Hair follicular keratinocyte (primary cell): ENCODE measurements at places on chromosomes 13 and 19. TPM values are rescaled to one million over a fixed set of nuclear protein-coding genes. Genes with fewer than 3 reads are reported as not detected.

Gene SOX1
- total RNA-seq, result not detected in 2 replicates

Gene NLRP7
- not detected in 2 replicates for total RNA-seq

Gene DLEU7
- not detected in 2 replicates for total RNA-seq

Gene PPP1R37
- 28.1 and 30.3 TPM in 2 replicates for total RNA-seq

Gene CBY2
- total RNA-seq, result not detected in 2 replicates

Gene TMIGD2
- not detected in 2 replicates for total RNA-seq

Gene NMRK2
- total RNA-seq, result not detected in 2 replicates

Gene KLF1
- not detected in 2 replicates for total RNA-seq

Gene COX7A1
- not detected in 2 replicates for total RNA-seq

Gene PSG11
- not detected in 2 replicates for total RNA-seq

Gene FFAR3
- not detected in 2 replicates for total RNA-seq

Gene PLPPR2
- total RNA-seq, result 11.5 and 15.8 TPM in 2 replicates

Gene CEACAM3
- total RNA-seq, result not detected in 2 replicates

Gene PLIN4
- total RNA-seq, result 1.1 and 2.1 TPM in 2 replicates

Gene BBC3
- total RNA-seq, result 3.8 and 12.5 TPM in 2 replicates

Gene ZNF709
- 0.47 and 0.53 TPM in 2 replicates for total RNA-seq

Gene KIR3DL2
- not detected in 2 replicates for total RNA-seq

Gene PMIS2
- total RNA-seq, result not detected in 2 replicates
